ENCODE measurements at places on chromosomes 12 and 14.

- DNase-seq = no peak
Measured at GRCh38 chr12:14961466-14962152, at the start of gene ARHGDIB. Gene ARHGDIB (minus strand): TSS chr12:14961601. CDS start chr12:14950712, 10,889 bp downstream.

GRCh38 chr12:62817556-62818271, 117.2 kb downstream of the PPM1H start:
- DNase-seq = no peak

- no peak for DNase-seq
Measured at GRCh38 chr14:80955416-80955941, at the start of gene TSHR. Gene TSHR (plus strand): TSS chr14:80955621. CDS start chr14:80955681, 60 bp downstream.

GRCh38 chr12:93378998-93379325, 1.2 kb downstream of the NUDT4 start:
- DNase-seq = no peak

- no peak for DNase-seq
Measured at GRCh38 chr14:51474854-51475253, 176.9 kb upstream of the FRMD6 start.

DNA sequence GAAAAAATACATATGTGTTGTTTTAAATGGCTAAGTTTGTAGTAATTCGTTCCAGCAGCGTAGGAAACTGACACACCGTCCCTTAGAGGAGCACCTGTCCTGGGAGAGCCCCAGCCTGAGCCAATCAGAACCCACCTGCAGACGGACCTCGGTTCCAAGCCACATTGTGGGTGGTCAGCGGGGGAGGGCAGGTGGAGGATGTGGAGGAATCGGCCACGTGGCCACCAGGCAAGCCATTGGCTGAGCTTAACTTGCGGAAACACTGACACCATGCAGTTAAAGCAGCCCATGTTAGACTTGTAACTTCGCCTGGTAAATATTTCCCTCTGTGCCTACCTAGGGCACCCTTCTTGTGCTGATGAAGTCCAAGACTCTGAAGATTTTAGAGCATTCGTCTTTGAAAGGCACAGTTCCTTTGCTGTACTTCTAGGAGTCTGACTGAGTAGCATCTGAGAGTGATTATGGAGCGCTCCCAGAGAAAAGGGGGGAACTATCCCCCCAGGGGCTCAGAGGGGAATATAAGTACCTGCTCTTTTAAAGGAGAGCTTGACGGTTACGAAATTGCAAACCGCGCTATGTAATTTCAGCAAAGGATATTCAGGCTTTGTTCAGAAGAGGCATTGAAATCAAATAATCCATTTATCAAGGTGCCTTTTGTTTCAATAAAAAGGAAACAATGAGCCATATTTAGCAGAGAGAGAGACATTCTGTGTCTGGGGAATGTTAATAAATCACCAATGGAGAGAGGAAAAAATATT, 135.7 kb downstream of the TMEM132C start:
- DNase-seq = no peak

GRCh38 chr12:5718073-5718472, 227.0 kb downstream of the ANO2 start:
- DNase-seq = no peak

- DNase-seq = no peak
Measured at GRCh38 chr14:101222362-101223070, 319.0 kb upstream of the RTL1 start.

GRCh38 chr12:59808317-59808910, 212.6 kb downstream of the SLC16A7 start:
- DNase-seq = no peak

- no peak for DNase-seq
Measured at GRCh38 chr14:34299360-34299759, 162.7 kb downstream of the SPTSSA start.

DNA sequence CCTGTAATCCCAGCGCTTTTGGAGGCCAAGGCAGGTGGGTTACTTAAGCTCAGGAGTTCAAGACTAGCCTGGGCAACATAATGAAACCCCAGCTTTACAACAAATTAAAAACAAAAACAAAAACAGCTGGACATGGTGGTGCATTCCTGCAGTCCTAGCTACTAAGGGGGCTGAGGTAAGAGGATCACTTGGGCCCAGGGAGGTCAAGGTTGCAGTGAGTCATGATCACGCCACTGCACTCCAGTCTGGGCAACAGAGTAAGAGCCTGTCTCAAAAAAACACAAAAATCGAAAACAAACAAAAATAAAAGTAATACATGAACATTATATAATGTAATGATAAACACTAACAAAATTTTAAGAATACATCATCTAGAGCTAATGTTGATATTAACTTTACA, 46.2 kb upstream of the GRIP1 start:
- DNase-seq = no peak

DNA sequence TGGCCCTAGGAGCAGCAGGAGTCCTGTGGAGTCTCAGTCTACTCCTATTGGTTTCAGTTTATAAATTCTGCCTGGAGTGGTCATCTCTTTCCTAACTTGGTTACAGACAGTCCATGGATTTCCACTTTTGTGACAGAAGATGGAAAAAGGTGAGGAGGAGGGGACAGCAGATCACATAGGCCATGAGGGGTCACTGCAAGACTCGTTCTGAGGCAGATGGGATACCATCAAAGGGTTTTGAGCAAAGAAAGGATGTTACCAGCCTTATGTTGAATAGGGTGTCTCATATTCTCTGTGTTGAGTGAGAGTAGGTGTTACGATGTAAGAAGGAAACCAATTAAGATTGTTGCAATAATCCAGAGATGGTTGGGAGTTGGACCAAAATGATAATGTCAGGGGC, 15.3 kb downstream of the PDE3A start:
- DNase-seq = no peak

GRCh38 chr14:49058511-49058910, 527.7 kb downstream of the RPS29 start:
- no peak for DNase-seq

GRCh38 chr14:68014771-68015170, 195.2 kb downstream of the RAD51B start:
- DNase-seq = no peak

DNA sequence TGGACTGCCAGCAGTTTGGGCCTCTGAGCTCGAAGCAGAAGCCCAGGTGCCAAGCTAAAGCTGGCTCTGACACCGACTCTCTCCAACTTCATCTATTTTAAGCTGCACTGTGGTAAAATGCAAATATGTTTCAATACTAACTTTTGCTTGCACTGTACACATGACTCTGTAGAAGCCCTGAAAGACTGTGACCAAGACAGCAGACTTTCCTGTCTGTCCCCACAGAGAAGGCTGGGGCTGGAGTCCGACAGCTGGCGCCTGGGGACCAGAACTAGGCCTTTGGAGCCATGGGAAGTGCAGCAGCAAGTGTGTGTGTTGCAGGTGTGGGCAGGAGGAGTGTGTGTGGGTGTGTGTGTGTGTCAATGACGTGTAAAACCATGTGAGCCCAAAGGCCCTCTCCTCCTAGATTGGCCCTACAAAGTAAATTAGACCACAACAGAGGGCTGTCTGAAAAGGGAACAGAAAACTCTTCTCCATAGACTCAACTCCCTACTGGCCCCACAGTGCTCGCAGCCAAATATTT, 16.4 kb upstream of the RAB35 start:
- DNase-seq = no peak

DNA sequence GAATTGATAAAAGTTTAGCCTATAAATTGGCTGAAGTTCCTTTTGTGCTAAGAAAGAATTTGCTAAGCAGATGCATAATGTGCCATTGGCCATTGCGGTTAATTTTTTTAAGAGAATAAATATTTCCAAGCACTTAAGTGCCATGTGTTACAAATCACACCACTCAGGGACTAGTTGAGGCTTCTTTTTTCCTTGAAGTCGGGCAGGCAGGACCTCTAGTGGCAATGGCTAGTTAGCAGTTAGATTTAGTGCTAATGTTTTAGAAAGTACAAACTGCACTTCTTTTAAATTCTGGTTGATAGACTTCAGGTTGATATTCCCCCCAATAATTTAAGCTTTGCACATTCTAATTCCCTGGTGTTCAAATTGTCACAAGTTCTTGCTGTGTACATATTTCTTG, 294.3 kb downstream of the APAF1 start:
- no peak for DNase-seq

DNA sequence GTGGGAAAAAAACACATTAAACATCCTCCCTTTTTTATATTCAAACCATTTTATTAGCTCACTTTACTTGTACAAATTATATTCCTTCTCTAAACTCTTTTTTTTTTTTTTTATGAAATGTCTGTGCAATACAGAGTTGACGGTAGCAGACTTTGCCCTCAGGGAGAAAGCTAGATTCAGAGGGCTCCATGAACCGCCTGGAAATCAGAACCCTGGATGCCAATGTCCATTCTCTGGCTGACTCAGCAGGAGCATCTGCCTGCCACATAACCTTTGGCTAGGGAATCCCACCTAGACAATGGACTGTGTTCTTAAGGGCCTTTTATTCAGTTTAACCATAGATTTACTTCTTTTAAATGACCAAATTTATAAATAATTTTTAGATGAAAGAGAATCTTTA, 467.0 kb downstream of the MDGA2 start:
- no peak for DNase-seq

DNA sequence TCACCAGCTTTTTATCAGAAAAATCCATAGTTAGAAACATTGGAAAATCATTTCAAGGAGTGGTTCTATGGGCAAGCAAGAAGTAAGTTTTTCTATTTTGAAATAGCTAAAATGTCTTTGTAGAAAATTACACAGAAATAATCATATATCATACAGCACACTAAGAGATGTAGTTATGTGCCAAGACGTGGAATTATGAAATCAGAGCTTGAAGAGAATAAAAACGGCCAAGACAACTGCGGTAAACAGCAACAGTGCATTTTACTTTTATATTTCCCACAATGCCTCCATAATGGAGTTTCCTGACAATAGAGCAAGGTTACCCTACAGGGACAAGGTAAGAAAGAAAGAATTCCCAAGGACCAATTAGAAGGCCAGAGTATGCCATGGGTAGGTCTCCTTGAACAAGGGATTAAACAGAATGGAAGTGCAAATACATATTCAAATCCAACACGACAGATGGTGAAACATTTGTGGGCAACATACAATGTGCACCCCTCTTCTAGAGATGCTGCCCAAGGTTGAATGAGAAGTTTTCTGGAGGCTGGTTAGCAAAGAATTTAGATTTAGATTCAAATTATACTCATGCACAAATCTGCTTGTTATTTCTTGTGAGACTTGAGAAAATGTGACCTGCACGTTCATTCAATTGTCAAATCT, 76.1 kb upstream of the BTG1 start:
- DNase-seq = no peak

DNA sequence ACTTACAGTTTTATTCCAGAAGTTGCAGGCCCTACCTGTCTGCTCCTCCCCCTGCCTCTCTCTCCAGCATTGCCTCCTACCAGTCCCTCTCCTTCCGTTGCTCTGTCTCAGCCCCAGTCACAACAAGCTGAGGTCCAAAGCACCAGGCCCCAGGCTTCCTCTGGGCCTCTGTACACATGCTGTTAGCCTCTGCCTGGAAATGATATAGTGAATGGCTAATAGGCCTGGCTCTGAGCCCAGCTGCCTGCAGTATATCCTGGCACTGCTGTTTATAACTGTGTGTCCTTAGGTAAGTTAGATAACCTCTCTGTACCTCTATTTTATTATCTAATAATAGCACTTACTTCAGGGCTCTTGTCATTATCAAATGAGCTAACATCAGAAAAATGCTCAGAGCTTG, 114.9 kb upstream of the PWP1 start:
- no peak for DNase-seq

All from stimulated activated CD4-positive, alpha-beta T cell treated with anti-CD3 and anti-CD28 coated beads, Interleukin-15, amount 100 ng/mL, for 1 hour (primary cell).